Nephron progenitor cell (in vitro differentiated cells): ENCODE measurements at places on chromosomes 2 and 18.

- DNase-seq: no peak
Measured at GRCh38 chr2:159290289-159290907, 3.9 kb upstream of the WDSUB1 start.

DNA sequence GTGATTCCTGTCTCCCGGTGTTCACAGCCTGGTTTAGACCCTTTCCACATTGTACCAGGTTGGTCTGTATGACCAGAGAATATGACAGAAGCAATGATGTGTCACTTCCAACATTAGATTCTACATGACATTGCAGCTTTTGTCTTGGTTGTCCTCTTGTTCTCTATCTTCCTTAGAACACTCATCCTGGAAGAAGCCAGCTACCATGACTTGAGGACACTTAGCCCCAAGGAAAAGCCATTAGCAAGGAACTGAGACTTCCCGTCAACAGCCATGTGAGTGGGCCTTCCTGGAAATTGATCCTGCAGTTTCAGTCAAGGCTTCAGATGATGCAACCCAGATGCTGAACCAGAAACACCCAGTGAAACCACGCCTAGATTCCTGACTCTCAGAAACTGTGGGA is 143.3 kb downstream of the MREG start:
- no peak for DNase-seq

- DNase-seq: no peak
Measured at GRCh38 chr18:34789768-34790344, 79.8 kb downstream of the DTNA start.

DNA sequence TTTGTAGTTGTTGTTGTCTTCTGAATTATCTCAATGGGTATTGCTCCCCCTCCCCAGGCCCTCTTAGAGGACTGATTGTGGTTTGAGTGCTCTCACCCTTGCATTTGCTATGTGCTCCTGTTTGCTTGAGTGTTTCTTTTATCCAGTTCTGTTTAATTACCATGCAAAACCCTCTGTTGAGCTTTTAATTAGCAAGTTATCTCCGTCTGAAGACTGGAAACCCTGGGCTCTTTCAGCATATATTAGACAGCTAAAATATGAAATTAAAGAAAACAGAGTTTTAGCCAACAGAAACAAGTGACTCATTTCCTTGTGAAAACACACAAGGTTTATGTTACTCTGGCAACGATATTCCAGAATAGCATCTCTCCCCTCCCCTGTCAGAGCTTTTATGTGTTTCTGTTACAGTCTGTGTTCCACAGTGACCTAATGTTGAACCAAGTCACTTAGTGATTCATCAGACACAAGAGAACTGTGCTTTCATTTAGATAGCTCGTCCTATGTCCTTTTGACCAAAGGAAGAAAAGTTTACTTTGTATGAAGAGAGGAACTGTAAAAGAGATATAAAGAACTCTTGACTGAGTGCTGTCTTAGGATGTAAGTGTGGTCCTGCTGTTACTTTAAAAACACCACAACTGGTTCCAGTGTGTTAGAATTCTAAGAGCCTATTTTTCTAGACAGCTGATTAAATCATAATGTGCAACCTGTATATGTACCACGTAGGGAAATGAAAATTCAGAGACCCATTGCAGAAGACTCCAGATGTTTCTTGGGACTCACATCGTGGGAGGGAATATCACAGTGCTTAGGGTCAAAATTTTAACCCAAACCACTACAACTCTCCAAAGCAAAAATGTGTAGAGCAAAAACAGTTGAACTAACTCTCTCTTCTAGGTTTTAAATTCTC is 172.8 kb upstream of the RBMS1 start:
- DNase-seq: no peak

DNA sequence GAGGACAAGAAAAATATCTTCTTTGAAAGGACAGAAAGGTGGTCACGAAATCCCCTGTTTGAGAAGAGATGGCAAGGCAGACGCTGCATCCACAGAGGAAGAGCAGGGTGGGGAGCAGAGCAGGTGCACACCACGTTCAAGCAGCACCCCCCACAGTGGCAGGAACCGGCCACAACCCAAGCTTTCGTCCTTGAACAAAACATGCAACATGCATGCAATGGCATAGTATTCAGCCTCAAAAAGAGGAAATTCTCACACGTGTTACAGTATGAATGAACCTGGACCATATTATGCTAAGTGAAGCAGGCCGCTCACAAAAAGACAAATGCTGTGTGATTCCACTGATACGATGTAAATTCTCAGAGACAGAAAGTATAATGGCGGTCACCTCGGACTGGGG is 51.4 kb downstream of the CMPK2 start:
- DNase-seq: no peak

GRCh38 chr2:155115846-155116245 is 417.4 kb downstream of the KCNJ3 start:
- DNase-seq: no peak
